GM12864 (cell line): ENCODE measurements at places on chromosomes 1 and 21.

DNA sequence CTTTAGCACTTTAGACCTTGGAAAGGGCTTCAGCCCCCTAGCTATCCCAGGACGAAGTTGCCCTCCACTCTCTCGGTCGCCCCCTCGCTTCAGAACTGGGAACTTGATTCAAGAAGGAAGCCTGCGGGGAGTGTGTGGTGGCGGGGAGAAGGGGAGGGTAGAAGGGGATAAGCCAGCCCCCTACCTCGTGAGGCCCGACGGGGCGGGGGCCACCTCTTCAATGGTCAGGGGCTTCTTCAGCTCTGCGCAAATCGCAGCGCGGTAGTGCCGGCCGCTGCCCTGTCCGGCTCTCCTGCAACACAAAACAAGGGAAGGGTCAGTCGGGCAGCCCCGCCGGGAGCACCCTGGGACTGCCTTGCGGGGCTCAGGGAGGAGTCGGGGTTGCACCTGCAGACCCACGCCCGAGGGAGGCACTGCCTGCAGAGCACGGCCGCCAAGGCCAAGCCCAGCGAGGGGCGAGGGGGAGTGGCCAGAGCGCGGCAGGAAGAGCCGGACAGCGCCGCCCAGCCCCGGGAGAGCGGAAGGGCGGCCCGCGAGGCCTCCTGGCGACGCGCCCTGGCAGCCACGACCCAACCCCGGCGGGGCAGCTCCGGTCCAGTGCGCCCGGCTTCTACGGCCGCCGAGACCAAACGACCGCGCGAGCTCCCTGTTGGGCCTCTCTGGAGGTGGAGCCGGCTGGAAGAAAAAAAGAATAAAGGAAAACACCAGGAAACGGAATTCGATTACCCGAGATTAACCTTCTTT lies 56.2 kb upstream of the RASAL2 start:
- DNase-seq = no peak

DNA sequence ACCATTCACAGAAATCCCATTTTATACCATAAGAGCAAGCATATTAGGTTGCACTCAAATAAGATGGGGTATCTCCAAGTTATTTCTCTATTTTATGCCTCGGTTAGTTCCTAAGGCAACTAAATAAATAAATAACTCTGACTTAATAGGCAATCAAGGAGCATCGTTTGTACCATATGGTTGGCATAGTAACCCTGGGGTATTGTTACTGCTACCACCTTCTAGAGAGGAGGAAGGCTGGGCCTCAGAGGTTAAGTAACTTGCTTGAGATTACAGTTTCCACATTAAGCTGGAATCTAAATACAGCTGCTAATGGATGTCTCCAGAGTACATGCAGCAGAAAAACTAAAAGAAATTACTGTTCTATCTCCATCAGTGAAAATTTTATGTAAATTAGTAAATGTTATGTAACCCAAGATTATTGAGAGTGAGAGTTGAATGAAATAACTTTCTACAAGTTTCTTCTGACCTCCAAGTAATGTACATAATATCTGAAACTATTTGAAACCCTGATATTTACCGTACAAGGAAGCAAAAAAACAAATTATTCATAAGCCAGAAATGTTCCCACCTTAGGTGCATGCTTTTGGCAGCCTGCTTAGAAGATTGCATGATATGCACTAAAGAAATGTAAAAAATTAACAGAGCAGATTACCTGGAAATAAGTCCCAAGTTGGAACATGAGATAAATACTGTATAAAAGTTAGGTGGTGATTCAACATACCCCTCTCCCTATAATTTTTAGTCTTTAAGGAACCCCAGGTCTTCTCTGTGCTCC lies 127.0 kb downstream of the CRB1 start:
- DNase-seq = no peak

DNA sequence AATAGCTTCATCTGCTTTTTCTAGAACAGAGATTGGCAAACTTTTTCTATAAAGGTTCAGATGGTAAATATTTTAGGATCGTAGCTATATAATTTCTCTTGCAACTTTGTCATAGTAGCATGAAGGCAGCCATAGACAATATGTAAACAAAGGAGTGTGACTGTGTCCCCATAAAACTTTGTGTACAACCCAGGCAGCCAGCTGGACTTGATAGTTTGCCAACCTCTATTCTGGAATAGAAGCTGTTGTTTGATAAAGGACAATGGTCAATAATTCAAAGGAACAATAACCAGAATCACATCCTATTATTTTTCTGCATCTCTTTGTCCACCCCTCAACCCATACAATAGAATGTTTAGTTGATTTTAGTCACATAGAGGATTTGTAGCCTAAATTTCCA lies 286.7 kb downstream of the LMX1A start:
- no peak for DNase-seq

DNA sequence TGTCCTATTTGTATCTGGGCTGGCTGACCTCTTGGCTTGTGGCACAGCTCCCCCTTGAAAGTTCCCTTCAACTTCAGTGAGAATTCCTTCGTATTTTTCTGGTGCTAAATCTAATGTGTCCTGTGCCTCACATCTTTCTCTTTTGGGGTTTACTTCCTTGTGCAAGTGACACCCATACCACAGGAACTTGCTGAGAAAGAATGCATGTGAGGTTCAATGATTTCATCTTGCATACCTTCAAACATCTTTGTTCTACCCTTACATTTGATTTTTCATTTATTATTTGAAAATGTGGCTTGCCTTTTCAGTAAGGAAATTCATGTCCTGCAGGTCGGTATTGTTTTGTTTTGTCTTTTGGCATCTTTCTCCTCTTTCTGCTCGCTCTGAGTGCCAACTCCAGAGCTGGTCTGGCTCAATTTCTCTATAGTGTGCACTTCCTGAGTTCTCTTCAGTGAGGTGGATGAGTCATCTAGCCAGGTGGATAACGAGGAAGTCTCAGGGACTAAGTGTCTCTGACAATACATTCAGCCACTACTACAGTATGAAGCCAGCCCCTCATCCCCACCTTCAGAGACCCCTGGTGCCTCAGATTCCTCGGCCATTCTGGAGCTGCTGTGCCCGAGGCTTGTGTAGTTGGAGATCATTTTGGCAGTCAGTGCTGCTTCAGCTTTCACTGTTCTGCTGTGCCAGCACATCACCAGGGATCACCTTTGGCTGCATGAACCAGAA lies 59.5 kb downstream of the RIPK4 start:
- no peak for DNase-seq

DNA sequence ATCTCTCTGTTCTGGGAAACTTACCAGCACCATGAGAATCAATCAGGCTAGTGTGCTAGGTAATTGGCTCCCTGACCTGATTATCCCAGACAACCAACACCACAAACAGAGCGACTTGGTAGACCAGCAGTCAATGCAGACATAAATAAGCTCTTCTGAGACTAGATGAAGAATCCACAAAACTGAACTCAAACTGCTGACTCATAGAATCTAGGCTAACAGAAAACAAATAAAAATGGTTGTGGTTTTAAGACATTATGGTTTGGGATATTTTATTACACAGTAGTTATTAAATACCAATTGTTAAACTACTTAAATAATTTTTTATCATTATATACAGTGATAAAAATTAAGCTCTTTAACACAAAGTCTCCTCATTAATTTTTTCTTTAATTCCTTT lies 535.7 kb downstream of the COL11A1 start:
- no peak for DNase-seq

- no peak for DNase-seq
Measured at GRCh38 chr1:34781071-34781843, at the start of gene GJB3. GJB3 (plus strand) TSS chr1:34781214; CDS start chr1:34784763, 3,549 bp downstream.

- no peak for DNase-seq
Measured at GRCh38 chr1:183702813-183703198, 49.7 kb upstream of the APOBEC4 start.

DNA sequence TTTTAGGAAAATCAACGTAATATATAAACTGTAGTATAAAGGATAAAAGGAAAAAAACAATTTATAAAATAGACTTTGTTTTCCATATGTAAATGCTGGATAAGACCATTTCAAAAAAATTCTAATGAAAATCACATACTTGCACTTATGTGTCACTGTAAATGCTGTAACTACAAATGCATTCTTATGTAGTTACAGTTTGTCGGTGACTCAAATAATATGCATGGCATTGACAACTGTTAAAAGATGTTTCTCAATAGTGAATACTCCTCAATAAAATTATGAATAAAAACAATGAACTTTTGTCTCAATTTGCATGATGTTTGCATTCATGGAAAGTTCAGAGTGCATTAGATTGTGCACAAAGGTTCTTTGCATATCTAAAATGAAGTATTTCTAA lies 614.0 kb upstream of the CHRM3 start:
- no peak for DNase-seq

DNA sequence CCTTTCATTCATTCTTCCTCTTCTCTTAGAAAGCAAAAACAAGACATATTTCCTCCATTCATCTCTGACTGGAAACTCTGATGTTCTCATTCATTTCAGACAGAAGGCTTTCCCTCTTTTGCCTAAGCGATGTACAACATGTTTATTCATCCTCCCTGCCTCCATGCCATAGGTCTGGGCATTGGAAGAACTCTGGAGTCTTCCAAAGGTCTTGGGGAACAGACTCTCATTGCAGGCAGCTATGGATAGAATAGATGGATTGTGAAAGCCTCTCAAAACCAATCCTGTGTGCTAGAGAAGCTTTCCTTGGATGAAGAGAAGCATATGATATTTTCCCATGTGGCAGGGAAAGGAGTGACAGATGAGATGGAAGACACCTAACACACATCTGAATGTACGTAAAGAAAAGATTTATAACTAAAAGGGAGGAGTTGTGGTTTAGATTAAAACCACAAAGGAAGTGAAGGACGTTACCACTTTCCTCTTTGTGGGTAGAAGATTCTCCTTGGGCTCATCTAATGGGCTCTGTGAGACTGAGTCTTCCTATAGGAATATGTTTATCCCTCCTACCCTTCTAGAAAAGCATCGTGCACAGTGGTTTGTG lies 38.7 kb downstream of the BCL9 start:
- no peak for DNase-seq

GRCh38 chr1:117046781-117047180 lies 13.3 kb upstream of the TTF2 start:
- no peak for DNase-seq

DNA sequence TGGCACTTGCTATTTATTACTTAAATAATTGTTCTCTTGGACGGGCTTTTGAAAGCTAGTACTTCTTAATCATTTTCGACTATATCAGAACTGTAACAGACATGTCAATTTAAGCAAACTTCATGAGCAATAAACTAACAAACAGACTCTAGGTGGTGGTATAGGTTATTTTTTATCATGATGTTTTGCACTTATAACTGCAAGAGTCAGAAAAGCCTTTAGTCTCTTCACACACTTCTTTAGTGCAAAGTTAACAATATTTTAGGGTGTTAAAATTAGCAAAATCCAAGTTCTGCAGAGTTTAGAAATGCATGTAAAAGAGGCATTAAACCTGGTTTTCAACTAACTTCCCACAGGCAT lies 2.2 kb downstream of the NRIP1 start:
- no peak for DNase-seq

DNA sequence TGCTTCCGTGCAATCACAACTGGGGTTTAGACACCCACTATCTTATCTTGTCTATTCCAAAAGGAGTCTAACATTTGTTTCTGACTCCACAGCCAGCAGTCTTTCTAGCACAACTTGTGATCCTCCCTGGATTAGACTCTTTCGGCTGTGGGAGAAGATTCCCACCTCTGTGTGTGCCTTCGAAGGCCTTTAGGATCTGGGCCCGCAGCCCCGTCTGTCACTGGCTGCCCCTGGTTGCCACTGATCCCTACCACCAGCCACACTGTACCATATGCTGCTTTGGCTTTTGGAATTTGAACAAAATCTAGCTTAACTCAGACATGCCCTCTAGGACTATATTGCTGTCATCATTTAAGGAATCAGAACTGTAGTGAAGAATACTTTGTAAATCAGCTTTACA lies 18.0 kb downstream of the NTPCR start:
- no peak for DNase-seq

GRCh38 chr21:14567331-14568279 lies 21.5 kb upstream of the SAMSN1 start:
- DNase-seq = no peak

GRCh38 chr1:152179566-152179965 lies 20.5 kb upstream of the RPTN start:
- no peak for DNase-seq

- DNase-seq = no peak
Measured at GRCh38 chr21:32215306-32215685, 63.6 kb downstream of the MIS18A start.

GRCh38 chr1:29743264-29743663 lies 506.9 kb downstream of the PTPRU start:
- no peak for DNase-seq

DNA sequence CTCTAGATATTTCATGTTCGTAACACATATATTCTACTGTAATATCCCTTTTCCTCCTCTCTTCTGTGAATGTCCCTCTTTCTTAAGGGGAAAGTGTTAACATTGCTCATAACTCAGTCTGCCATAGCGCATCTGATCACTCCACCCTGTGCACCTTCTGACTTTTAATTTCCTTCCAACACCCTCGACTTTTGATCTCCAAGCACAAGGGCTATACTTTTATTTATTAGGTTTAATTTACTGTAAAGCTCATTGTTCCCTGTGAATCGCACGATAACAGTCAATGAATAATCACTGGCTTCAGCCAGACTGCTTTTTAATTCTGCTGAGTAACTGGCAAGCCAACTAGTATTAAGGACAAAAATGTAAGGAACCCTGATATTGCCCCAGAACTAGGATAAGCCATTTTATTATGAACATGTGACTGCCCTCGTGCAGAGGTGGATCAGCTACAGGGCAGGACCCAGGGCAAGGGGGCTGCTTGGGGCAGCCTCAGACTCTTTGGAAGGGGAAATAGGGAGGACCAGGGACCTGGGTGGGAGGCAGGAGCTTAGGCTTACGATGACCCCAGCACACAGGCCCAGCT lies 2.6 kb upstream of the ETS2 start:
- DNase-seq = no peak

DNA sequence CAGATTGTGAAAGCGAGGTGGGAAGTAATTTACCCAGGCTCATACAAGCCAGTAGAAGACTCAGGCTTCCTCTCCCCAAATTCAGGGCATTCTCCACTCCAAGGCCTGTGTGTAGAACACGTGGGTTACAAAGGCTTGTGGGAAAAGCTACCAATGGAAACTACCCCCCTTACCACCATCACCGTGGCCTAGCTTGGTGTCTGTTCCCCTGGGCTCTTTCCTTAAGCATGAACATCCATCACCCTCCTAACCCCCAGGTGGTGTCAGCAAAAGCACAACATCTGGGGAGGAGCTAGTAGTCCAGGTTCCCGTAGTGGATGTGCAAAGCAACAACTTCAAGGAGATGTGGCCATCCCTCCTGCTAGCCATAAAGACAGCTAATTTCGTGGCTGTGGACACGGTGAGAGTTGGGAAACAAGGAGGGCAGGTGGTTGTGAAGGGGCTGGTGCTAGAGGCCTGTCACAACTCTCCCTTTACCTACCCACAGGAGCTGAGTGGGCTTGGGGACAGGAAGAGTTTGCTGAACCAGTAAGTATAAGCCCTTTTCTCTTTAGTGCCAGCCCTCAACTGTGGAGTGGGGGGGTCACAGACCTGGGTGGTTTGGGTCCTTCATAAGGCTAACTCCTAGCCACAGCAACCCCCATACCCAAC lies 701 bp upstream of the MUTYH start:
- DNase-seq = no peak
